ENCODE measurements at places on chromosomes 3 and 15. TPM values are rescaled to one million over a fixed set of nuclear protein-coding genes. Genes with fewer than 3 reads are reported as not detected.

GRCh38 chr3:167187221-167187620, 192.9 kb downstream of the ZBBX start:
- no peak for DNase-seq

Gene OR5K2
- not detected for total RNA-seq

- no peak for DNase-seq
These were observed 430.7 kb upstream of the CBLB start for GRCh38 chr3:106299300-106300098.

Gene LCTL
- total RNA-seq, result not detected

DNA sequence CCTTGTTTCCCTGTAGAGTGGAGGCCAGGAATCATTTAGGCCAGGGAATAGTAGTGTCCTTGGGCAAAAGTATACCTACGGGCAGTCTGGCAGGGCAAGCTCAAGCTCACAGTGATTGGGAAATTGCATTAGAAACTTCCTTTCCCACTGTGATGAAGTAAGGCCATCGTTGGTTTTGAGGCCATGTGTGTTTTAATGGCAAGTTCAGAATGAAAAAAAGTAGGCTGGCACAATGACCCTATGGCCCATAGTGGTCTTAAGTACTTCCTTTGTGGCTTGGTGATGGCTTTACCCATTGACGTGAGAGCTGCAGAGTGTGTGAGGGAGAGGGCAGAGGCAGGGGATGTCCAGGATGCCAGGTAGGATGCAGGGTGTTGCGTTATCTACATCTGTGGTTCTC, 28.8 kb downstream of the LIMD1 start:
- no peak for DNase-seq

DNA sequence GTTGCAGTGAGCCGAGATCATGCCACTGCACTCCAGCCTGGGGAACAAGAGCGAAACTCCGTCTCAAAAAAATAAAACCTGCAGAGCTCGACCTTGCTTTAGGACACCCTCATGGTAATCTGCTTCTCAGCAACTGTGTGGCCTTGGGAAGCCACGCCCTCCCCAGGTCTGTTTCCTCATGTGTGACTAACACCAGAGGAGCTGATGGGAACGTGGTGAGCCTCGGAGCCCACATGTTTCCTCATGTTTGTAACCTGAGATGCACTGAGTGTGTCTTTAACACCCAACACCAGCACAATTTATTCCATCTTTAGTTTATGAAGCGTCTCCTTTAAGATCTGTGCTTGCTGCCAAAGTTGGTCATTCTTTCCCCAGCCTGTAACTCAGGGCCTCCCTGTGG, 142.8 kb downstream of the OCA2 start:
- no peak for DNase-seq

DNA sequence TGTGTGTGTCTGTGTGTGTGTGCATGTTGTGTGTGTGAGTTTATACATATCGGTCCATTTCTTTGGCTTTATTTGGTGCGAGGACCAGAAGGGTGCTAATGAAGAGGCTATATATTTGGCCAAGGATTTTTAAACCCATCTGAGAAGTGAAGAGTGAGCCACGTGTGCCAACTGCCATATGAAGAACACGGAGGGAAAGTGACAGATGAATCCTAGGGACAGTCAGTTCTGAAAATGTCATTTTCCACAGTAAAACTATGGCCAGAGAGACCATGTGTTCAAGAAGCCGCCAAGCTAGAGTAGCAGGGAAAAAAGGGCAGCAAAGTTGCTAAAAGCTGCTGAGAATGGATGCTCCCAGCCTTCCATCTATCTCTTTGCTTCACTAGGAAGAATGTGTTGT, 297.3 kb upstream of the LMCD1 start:
- DNase-seq, result no peak

GRCh38 chr3:11711876-11712275, 68.2 kb upstream of the VGLL4 start:
- DNase-seq, result no peak

DNA sequence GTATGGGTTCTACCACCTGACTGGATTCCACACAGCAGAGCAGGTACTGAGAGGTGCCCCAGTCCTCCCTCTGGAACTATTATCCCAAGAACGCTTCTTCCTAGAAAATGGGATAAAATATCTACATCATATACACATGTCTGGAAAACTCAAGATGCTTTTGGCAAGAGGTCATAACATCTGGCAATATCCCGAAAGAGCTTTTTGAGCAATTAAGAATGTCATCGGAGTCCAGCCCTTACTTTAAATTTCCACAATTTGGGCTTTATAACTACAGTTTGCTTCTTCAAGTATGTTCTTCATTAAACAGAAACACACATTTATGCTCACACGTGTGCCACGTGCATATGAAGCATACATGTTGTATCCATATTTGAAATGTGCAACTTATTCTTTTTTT, 365.9 kb upstream of the THBS1 start:
- no peak for DNase-seq

GRCh38 chr3:60754617-60755016, 496.6 kb downstream of the FHIT start:
- no peak for DNase-seq

Gene FAM81A
- 1.2 TPM for total RNA-seq

Gene AADACL2
- total RNA-seq, result 0.16 TPM

Gene GPR62
- 0.16 TPM for total RNA-seq

Gene RNF123
- total RNA-seq, result 26.2 TPM

DNA sequence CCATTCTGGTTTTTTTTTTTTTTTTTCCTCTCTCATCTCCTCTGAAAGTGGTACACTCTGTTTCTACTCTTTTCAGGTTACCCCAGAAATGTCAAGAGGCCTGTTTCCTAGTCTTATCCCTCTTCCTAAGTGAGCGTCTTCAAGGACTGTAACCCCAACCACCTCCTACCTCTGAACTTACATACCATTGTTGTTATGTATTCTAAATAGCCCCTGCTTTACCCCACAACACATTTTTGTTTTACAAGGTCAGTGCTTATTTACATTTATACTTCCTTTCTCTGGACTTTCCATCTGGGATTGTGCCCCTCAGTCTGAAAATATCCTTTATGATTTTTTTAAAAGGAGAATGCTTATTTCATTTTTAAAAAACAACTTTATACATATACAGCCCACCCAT, 38.8 kb downstream of the PTH1R start:
- no peak for DNase-seq

DNA sequence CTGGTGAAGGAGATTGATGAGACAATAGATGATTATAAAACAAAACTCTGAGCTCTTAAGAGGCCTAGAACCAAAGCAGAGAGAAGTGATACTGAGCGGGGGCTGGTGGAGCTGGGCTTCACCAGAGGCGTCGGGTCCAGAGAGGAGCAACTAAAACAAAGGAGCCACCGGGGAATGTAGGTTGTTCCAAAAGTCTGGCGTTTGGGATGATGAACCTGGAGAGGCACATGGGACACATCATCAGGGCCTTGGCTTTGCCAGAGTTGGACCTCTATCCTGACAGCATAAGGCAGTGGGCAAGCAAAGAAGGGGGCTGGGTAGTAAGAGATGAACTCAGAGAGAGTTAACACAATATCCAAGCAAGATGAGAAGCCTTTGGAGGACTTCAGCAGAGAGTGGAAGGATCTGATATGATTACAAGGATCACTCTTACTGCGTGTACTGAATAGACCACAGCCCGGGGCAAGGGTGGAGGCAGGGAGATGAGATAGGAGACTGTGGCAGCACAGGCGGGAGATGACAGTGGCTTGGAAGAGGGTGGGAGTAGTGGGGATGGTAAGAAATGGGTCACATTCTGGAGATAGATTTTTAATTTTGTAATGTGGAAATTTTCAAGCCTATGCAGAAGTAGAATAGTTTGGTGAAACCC, 36.0 kb upstream of the RASA2 start:
- no peak for DNase-seq

DNA sequence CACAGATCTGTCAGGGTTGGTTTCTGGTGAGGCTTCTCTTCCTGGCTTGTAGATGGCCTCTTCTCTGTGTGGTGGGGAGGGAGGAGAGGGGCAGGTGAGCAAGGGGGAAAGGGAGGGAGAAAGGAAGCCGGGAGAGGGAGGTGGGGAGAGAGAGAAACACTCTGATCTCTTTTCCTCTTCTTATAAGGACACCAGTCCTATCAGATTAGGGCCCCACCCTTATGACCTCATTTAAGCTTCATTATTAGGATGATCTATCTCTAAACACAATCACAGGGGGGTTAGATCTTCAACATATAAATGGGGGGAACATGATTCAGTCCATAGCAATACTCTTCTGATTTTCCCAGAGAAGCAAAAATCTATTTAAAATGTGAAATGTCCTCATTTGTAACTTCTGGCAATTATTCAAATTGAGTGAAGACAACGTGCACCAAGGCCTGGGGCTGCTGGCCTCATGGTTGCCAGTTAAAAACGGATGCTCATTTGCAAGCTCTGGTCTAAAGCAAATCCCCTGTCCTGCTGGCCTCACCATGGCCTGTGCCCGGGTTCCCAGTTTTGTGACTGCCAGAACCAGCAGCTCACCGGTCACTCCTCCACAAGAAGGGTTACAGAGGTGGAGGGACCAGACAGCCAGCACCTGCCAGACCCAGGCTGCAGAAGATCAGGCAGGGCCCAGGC, 8.3 kb downstream of the POMGNT2 start:
- no peak for DNase-seq

GRCh38 chr3:55823829-55824228, 336.7 kb upstream of the WNT5A start:
- no peak for DNase-seq

Gene WDR5B
- total RNA-seq, result 8.0 TPM

GRCh38 chr3:190252080-190252479, 70.2 kb downstream of the CLDN1 start:
- DNase-seq, result no peak

- DNase-seq, result no peak
These were observed 32.6 kb upstream of the RAB11A start for GRCh38 chr15:65836665-65837064.

DNA sequence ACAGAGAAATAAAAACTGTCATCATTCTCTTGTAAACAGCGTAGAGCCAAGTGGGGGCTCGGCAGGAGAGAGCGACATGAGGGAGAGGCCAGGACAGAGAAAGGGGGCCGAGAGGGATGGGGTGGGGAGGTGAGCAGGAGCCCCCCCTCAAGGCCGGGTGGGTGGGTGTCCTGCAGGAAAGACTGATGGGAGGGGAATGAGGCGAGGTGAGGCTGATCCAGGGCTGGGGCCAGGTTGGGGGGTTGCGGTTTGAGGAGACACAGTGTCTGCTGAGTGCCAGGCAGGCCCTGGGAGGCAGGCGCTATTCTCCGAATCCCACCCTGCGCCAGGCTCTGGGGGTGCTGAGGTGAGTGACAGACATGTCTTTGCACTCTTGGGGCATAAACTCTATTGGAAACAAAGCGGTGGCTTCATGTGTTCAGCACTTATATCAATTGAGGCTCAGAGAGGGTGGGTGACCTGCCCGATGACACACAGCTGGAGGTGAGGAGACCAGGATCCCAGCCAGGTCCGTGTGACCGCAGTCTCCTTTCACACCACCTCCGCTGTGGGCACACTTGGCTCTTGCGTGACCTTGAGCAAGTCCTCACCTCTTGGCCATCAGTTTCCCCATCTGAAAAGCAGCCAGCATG, 19.6 kb upstream of the CSPG4 start:
- no peak for DNase-seq

DNA sequence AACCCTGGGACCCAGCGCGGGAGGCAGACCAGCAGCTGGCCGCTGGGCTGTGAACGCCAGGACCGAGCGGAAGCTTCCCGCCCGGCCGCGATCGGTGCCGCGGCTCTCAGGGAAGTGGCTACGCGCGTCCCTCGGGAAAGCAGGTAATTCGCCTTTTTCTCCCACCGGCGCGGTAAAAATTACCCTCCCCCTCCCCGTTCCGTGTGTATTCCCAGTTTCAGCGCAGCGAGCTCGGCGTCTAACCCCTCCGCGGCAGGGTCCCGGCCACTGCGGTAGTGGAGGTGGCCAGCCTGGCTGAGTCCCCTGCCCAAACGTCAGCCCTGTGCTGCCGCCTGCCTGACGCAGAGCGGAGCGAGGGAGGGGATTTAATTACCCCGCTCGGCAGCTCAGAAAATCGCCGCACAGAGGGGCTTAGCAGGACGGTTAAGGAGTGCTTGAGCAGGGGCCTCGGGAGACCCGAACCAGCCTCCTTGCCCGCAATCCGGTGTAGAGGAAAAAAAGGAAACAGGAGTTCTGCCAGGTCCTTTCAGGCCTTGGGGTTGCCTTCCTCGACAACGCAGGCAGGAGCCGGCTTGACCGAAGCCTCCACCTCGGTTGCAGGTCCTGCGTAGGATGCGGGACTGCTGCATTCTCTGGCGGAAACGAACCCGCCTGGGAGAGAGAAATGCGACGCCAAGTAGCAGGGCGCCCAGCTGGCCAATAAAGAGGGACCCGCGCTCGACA, 2.9 kb downstream of the GATA2 start:
- DNase-seq, result peak; percentile 51

Gene REC114
- not detected for total RNA-seq

- no peak for DNase-seq
These were observed 280.0 kb downstream of the PDCD6IP start for GRCh38 chr3:34078418-34078817.

Gene LMAN1L
- not detected for total RNA-seq

DNA sequence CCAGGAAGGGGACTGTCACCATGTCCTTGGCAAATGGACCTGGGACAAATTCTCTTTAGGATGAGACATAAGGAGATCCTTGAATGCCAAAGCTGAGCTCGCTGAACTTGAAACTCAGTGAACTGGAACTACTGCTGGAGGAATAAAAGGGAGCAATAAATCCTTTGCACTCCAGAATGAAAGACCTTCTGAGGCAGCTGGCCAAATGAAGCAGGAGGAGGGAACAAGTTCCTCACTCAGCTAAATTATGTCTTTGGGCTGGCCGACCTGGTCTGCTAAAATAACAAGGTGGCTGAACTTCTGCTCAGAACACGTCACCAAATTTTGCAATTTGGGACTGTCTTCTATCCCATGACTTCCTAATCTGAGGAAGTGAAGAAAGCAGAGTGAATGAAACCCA, 314.7 kb downstream of the LPP start:
- no peak for DNase-seq

Gene PATL2
- 1.6 TPM for total RNA-seq

Gene PCSK6
- 7.2 TPM for total RNA-seq

Gene GPR87
- total RNA-seq, result 3.4 TPM

DNA sequence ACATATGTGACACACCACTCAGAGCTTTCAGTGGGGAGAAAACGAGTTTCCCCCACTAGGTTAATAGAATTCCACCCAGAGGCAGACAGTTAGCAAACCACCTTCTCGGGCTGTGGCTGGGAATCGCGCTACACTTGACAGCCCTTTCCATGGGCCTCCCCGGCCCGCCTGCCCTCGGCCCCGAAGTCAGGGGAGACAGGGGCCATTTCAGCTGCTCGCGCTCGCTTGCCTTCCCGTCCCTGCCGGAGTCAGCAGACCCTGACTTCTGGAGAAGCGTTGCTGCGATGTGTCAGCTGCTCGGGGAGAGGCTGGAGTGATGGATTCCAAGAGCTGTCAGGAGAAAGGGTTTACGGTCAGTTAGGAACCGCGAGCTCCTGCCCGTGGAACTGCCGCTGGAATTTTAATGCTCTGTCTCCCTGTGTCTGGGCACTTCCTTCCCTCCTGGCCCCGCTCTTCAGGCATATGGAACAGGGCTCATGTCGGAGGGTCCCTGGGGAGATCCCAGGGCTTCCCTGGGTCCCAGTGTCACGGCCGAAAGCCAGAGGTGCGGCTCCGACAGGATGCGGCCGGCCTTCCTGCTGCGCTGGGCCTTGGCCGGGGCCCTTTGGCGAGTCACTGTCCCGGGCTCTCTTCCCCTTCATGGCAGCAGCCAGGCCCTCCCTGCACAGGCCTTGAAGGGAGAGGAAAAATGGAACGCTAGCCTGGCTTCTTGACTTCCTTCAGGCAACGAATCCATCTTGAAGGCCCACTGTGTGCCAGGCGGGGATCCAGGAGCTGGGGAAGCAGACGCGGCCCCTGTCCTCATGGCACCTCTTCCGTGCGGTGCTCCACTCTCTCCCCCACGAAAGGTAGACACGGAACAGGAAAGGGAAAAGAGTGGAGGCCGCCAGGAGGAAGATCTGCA, 38.4 kb upstream of the VPS8 start:
- no peak for DNase-seq

Gene TTC21A
- total RNA-seq, result 16.1 TPM

Gene LTK
- 0.29 TPM for total RNA-seq

Data from breast epithelium (tissue), 4 donors.